ENCODE measurements at places on chromosomes 6 and 20. TPM values are rescaled to one million over a fixed set of nuclear protein-coding genes. Genes with fewer than 3 reads are reported as not detected.

The TGM3 gene
- not detected for polyA plus RNA-seq

The CST5 gene
- not detected for polyA plus RNA-seq

The TNNC2 gene
- 7.0 TPM for polyA plus RNA-seq

The COL21A1 gene
- polyA plus RNA-seq = 121 TPM

The TRIM10 gene
- 0.74 TPM for polyA plus RNA-seq

The HACE1 gene
- polyA plus RNA-seq = 24.7 TPM

The CDH22 gene
- 0.06 TPM for polyA plus RNA-seq

The DDO gene
- polyA plus RNA-seq = 0.88 TPM

The CPXM1 gene
- 69.4 TPM for polyA plus RNA-seq

DNA sequence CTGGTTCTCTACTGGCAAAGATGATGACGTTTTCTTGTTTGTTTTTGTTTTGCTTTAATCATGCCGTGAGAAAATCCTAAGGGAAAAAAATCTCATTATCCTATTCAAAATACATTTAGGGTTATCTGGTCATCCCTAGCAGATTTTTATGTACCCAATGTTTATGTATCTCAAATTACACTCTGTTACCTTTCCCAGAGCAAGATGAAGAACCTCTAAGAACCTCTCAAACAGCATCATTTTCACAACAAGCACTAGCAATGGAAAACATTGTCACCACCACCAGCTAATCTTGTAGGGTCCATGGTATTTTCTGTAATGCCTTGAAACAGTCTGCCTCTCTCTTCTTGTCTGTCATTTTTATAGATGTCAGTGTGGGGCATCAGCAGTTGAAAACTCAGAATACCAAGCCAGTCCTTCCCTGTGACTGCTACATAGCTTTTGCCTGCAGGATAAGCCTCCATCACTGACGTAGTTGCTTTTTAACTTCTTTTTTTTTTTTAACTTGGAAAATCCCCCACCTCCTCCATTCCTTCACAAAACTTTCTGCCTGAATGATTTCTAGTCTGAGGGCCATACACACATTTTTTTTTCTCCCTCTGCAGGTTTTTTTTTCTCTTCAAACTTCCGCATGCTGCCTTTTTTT is 2.4 kb upstream of the SNAP25 start:
- no peak for DNase-seq

DNA sequence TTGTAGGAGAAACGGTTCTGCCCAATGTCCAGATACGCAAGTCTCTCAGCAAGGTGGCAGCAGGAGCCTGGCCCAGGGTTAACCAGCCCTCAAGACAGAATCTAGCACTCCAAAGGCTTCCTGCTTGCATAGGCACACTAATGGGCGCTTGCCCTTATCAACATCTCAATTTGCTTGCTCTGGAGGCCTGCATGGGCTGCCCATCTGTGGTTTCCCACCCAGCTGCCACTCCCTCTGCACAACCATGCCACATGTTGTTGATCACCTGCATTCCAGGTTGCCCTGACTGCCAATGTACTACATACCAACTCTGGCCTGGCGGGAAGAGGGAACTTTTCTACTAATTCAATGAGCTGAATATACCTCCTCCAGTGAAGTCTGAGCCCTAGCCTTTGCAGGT is 74.6 kb downstream of the ATG5 start:
- no peak for DNase-seq

DNA sequence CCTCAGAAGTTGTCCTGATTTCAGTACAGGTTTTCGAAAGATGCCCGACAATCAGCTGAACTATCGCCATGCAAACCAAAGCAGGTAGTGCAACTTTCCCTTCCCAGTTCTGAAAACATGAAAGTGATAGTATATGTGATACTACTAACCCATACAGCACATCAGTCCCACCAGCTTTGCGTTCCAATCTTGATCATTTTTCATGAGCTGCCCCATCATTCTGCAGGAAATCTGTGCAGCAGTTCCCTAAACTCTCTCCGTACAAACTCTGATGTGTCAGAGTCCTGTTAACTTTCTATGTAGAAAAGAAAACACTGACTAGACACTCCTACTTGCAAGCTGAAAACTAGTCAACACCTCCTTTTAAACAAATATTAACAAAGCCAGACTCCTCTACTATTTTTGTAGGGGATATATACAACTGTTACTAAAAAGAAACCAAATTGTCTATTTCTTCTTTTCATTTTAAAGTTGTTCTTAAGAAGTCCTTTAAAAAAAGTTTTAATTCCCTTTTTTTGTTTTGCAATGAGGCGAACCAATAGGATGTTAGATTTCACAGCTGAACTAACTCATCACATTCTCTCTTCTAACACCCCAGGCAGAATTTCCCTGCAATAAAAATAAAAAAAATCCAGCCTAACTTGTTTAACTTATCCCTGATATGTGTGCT is 99.6 kb upstream of the DST start:
- DNase-seq = no peak

GRCh38 chr20:11124849-11125505 is 451.2 kb upstream of the JAG1 start:
- DNase-seq = no peak

DNA sequence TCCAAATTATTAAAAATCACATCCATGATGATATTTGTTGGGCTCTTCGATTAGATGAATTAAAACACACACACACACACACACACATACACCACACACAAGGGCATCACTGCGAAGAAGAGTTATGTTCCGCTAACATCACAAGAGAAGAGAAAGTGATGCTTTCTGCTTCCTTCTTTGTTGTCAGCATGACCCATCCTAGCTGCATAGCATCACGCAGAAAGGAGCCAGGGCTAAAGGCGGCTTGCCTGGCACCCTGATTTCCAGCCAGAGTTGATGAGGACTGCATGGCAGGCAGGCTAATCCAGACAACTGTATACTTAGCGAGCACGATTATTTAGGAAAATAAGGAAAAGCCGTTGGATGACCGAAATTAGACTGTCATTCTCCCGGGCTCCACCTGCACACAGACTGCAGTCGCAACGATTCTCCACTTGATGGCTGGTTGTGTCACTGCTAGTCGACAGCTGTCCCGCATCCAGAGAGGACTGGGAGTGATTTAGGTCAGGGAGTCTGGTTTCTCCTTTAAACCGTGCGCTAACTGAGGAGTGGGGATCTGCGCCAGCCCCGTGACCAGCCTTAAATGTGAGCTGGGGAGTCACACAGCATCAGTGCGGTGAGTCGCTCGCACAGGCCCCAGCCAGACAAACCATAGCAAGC is 70.6 kb upstream of the SOX4 start:
- no peak for DNase-seq

- DNase-seq = no peak
Observed at GRCh38 chr6:3218266-3218665, 9.2 kb downstream of the TUBB2B start.

DNA sequence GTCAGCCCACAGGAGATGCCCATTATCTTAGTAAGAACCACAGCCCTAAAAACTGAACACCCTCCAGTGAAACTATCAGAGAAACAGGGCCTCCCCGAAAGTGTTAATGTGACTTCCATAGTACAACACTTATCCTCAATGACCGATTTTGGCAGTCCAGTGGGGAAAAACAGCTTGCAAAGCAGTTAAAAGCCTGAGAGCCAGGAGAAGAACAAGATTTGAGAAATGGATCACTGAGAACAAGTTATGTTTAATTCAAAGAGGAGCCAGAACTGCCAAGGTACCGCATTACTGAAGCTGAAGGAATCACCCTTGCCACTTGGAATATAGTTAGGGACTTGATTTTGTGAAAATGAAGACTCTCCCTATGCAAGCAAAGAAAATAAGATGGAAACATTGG is 236.9 kb downstream of the QKI start:
- no peak for DNase-seq

- DNase-seq = no peak
Observed at GRCh38 chr6:152625213-152625612, 11.9 kb downstream of the SYNE1 start.

DNA sequence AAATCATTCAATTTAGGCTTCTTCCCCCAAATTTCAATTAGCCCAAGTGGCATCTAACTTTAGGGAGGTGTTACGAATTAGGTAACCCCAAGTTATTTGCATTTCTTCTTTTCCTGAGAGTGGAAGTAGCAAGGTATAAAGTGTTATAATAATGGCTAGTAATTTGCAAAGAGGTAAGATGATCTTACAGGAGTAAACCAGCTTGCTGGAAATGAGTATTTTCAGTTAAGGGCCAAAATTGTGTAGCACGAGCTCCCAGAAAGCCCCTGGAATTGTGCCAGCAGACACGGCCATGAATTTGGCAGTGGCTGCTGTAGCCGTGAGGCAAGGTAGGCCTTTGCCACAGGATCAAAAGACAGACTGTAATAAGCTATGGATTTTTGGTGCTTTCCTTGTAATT is 38.0 kb downstream of the CITED2 start:
- DNase-seq = no peak

DNA sequence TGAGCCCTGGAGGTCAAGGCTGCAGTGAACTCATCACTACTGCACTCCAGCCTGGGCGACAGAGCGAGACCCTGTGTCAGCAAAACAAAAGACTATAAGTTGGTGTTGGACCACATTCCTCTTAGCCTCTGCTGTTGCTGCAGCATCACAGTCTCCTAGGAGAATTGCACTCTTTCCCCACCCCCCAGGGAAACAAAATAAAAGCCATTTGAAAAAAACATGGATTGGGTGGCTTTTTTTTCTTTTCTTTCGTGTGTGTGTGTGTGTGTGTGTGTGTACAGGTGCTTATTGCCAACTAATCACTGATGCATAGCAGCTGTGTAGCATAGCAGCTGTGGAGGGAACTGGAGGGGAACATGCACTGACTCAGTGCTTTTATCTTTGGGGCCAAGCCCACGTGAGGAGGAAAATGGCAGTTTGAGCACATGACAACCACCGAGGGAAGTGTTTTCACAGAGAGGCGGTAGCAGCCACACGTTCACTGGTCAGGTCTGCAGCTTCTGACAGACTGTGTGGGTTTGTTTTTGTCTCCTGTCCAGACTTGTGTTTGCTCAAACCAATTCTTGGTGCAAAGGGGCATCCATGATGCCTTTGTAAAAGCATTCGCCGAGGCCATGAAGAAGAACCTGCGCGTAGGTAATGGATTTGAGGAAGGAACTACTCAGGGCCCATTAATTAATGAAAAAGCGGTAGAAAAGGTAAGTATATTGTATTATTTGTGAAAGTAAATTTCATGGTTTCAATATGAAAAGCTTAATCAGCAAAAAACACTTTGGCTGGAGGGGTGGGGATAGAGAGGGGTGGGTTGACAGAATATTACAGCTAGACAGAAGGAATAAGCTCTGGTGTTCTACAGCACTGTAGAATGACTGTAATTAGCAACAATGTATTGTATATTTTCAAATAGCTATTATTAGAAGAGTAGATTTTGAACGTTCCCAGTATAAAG is 27.7 kb downstream of the ALDH5A1 start:
- DNase-seq = no peak

GRCh38 chr6:2237001-2237400 is 8.4 kb downstream of the GMDS start:
- DNase-seq = no peak
